ENCODE measurements at places on chromosomes 1 and 21.
A peak's percentile ranks its signal among the peaks of the same experiment; 100 is the strongest.

GRCh38 chr1:172460177-172460576, 16.3 kb upstream of the PIGC start:
- no peak for DNase-seq

DNA sequence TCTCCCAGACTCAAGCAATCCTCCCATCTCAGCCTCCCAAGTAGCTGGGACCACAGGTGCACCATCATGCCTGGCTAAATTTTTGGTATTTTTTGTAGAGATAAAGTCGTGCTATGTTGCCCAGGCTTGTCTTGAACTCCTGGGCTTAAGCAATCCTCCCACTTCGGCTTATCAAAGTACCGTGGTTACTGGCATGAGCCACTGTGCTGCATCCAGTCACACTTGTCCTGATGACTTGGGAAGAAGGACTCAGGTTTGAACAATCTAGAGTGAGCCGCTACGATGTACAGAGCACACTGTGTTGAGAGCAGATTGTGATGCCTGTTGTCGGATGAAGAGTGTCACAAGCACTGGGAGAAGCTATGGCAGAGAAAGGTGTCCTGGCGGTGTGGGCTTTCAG, 27.2 kb downstream of the RNF187 start:
- no peak for DNase-seq

DNA sequence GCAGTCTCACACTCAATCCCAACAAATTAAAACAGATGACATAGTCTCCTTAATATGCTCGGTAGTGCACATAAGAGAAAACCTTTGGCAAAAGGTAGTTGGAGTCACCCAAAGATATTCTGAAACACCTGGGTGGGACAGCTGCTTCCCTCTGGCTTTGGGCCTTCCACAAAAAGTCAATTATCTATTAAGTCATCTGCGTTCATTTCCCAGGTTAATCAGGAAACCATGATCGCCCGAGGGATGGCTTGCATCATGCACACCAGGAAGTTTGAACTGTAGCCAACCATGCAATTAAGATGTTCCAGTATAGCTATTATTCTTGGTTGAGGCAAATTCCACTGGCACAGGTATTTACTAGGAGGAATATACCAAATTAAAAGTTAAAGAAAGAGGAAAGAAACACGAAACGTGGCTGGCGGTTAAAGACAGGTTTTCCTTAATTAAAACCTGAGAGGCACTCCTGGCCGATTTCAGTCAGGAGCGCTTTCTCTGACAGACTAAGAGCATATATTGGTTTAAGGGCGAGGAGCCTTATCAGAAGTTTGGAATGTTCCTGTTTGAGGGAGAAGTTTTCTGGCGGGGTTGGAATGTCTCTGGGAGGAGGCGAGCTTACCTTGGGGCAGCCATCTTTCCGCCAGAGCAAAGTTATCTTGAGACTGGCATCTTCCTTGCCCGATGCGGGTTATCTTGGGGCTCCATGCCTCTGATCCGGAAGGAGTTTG, 19.9 kb downstream of the CLDN17 start:
- DNase-seq, result no peak

DNA sequence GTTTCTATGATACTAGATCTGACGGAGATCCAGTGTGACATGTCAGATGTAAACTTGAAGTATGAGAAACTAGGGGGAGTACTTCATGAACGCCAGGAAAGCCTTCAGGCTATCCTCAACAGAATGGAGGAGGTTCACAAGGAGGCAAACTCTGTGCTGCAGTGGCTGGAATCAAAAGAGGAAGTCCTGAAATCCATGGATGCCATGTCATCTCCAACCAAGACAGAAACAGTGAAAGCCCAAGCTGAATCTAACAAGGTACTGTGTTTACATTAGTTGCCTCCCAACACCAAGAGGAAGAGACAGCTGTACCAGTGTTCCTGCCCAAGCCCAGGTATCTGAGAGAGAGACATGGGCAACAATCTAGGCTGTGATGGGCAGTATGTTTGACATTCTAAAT, 112.2 kb upstream of the BMP8A start:
- DNase-seq, result no peak

DNA sequence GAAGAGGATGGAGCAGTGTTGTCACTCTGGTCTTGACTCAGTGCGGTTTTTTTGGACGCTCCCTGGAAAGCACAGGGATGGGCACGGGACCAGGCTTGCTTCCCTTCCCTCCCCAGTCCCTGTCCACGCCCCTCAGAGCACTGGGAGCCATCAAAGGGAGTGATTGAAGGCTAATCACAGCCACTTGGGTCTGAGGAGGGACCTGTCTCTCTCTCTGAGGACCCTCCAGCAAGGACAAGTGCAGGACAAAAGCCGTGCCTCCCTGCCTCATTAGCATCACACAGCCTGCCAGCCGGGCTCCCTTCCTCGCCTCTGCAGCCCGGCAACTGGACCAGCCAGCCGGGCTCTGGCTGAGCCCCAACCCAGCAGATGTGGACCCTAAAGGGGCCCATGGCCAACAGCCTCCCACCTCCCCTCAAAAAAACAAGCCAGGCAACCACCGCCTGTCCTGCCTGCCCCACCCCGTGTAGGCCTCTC, 18.6 kb upstream of the PDZK1IP1 start:
- DNase-seq, result no peak

- no peak for DNase-seq
Measured at GRCh38 chr1:100266741-100267140, 725 bp downstream of the RTCA start.

DNA sequence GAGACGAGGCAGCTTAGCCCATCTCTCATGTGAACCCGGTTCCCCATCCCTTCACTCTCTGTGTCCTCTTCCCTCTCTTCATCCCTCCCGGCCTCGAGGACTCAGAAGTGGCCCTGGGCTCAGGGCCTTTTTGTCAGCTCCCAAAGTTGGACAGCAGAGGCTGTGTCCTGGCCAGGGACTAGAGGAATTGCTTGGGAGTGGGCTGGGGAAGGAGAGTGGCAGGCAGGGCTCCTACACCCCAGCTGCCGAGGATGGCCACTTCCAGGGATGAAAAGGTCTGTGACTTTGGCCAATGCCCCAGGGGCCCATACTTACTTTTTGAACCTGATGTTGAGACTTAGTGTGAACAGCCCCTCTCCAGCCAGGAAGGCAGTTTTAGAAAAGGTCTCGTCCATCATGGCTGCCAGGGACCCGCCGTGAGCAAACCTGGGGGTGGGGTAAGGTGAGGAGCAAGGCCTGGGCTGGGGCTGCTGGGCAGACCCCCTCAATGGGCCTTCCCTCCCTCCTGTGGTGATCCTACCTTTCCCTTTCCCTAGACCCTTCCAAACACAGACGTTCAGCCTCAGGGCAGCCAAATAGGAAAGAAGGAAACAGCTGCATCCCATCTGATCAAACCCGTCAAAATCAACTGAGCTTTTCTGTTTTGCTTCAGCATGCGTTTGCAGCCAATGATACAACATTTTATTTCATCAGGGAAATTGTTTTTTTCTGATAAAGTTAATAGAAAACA, 5.5 kb downstream of the THEM5 start:
- DNase-seq, result no peak

DNA sequence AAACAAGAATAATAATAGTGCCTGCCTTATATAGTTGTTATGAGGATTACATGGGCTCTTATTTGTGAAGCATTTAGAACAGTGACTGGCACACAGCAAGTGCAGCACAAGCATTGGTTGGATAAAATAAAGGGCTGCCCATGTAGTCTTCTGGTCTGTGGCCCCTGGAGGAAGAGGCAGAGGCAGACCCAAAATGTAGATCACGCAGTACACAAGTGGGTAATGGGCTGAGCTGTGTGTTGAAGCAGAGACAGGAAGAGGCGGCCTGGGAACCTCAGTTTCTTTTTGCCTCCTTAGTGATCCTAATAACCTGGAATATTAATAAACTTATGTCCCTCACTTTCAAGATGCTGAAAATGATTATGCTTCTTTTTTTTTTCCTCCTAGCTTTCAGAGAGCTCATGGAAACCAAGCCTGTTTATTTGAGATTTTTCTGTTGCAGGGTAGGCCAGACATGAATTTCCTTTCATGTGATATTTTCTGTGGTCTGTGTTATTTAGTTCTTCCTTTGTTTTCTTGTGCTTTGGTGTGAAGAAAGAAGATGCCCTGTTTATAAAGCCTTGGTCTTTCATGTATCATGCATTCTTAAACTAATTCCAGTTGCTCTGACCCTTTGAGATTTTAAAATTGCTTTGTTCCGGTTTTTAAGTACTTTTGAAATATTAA, 42.5 kb downstream of the LRRC8D start:
- DNase-seq, result no peak

GRCh38 chr1:61337981-61338848, 255.9 kb downstream of the NFIA start:
- DNase-seq, result peak; percentile 79
